ENCODE measurements at places on chromosomes 2 and 18.

- no peak for DNase-seq
Measured at GRCh38 chr18:31990823-31991222, 27.8 kb upstream of the RNF125 start.

DNA sequence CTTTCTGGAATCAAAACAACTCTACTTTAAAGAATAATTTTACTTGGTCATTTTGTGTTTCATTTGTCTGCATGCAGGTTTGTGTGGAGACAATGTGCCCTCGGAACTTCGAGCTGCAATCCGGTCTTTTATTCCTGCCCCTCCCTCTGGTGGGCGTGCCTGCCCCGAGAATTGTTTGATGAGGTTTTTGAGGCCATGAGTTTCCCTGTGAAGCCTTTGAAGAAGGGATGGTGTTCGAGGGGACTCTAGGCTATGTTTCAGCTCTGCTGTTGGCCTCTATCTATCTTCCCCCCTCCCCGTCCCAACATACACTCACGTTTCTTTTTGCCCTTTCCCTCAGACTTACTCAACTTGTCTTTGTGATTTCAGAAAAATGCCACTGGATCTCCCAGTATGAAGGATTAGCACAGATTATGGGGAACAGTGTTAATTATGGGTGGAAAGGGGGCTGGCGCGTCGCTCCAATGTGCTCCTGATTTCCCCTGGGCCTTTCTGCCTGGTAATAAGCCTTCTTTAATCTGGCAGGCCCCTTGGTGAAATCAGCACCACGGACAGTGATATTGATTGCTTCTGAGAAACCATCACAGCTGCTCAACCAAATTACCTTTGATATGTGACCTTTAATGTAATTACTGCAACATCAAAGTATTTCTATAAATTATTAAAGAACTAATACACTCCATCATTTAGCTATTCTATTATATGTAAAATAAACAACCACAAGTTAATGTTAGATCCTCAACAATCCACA lies 82.2 kb downstream of the CELF4 start:
- no peak for DNase-seq

DNA sequence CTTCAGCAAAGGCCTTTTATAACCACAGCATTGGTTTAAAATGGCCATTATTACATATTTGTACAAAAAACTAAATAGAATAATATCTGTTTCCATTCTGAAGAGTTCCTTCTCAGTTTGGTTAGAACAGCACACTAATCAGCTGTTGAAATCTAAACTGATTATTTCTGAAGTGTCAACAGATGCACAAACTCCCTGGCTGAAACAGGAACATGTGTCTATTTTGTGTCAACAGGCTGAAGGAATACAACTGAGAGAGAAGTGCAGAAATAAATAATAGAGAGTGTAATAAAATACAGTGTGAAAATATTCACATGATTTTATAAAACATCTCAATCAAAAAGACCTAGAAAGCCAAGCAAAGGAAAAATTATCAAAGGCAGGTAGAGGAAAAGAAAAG lies 29.7 kb downstream of the IKZF2 start:
- DNase-seq = no peak

DNA sequence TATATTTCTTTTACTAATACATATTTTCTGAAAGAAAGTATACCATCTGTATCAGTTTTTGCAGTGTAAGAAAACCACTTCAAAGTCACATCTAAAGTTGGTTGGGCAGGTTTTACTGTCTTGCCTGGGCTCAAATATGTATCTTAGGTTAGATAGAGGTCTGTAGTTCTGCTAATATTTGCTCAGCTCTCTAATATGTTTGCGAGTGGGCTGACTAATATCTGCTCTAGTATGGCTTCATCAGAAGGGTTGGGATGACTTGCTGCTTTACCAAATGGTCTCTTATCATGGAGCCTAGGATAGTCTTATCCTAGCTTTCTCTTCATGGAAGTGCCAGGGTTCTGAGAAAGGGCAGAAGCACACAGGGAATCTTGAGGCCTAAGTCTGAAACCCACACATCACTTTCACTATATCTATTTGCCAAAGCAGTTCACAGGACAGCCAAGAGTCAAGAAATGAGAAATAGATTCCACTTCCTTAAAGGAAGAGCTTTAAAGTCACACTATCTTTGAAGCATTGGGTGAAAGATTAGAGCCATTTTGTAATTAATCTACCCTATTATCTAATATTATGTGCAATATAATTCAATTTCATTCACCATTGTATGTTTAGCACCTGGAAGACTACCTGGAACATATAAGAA lies 610.0 kb downstream of the KCNJ3 start:
- DNase-seq = no peak

GRCh38 chr2:42558827-42559226 lies 9.6 kb upstream of the MTA3 start:
- DNase-seq = no peak

- DNase-seq = no peak
Measured at GRCh38 chr18:67730886-67731285, 214.4 kb upstream of the DSEL start.

DNA sequence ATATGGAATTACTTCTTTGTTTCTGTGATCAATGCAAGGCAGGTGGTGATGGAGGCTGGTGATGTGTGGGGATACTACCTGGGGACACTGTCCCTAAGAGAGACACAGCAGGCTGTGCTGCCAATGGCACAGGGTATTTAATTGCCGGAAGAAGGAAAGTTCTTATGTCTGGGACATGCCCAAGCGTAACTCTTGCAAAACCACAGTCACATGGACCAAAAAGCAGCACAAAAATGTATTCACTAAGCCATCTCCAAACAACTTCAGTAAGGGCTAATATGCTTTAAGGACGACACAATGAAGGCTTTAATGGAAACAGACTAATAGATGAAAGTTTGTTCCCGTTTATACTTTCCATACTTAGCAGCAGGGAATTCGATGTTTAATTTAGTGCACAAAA lies 49.7 kb upstream of the AP1S3 start:
- DNase-seq = no peak

GRCh38 chr2:133765658-133766057 lies 197.4 kb upstream of the NCKAP5 start:
- no peak for DNase-seq

GRCh38 chr2:27569398-27569797 lies 13.4 kb upstream of the ZNF512 start:
- DNase-seq = no peak

DNA sequence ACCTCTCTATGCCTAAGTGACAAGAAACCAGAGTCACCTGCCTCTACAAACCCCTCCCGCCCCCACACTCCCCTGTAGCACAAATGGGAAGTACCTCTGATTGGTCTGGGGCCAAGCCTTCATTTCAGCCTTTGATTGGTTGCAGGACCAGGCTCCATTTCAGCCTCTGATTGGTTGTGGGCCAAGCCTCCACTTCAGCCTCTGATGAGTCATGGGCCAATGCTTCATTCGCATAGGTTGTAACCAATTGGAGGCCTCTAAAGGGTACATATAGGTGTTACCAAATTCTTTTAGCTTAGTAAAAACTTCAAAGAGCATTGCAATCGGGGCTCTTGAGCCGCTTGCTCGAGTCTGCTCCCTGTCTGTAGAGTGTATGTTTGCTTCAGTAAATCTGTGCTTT lies 25.0 kb downstream of the CCDC102B start:
- DNase-seq = no peak

GRCh38 chr2:29373870-29374269 lies 258.7 kb downstream of the CLIP4 start:
- no peak for DNase-seq

GRCh38 chr18:56522816-56523215 lies 115.6 kb downstream of the TXNL1 start:
- DNase-seq = no peak

GRCh38 chr2:141316103-141316502 lies 814.7 kb downstream of the LRP1B start:
- no peak for DNase-seq

DNA sequence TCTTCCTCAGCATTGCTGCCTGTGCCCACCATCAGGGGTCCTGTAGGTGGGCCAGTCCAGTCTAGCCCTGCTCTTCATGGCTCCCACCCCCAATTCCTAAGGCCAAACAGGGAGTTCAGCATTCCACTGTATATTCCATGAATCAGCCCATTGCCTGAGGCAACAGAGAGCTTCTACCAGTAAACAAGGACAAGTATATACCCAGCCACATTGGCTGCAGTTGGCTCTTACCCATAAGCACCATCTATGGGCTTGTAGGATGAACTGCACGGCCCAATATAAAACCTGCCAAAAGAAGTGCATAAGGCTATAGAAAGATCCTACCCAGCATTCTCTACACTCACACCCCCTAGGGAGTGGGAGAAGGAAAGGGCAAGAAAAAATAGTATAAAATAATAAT lies 95.1 kb upstream of the SALL3 start:
- no peak for DNase-seq

DNA sequence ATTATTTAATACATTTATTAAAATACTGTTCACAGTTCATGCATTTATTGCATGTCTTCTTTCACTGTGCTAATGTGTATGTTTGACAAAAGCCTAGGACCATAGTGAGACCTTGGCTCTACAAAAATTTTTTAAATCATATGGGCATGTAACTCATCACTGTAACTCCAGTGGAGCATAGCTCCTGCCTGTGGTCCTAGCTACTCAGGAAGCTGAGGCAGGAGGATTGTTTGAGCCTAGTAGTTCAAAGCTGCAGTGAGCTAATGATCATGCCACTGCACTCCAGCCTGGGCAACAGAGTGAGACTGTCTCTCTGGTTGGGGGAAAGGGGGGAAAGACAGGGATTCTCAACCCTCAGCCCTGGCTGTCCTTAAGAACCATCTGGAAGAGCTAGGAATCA lies 137.8 kb downstream of the PRKCE start:
- no peak for DNase-seq

GRCh38 chr18:58844871-58845270 lies 19.8 kb upstream of the ZNF532 start:
- DNase-seq = no peak

- DNase-seq = no peak
Measured at GRCh38 chr2:48345176-48345575, 184.8 kb upstream of the STON1 start.

DNA sequence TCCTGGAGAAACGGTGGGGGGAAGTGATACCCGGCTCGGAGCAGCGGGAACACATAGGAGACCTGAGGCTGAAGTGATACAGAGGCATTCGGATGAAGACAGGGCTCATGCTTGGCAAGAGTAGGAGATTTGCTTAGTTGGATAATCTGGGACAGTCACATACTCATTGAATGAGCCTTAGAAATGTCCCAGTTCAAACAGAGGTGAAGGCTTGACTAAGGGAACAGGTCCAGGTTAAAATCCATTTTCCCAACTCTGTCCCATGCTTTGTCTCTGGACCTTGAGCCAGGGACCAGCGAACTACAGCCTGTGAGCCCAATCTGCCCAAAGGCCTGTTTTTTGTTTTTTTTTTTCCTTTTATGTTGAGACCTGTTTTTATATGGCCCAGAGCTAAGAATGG lies 1.3 kb downstream of the UGT1A6 start:
- DNase-seq = no peak

GRCh38 chr2:166091439-166091838 lies 36.4 kb downstream of the SCN1A start:
- DNase-seq = peak; percentile 10

DNA sequence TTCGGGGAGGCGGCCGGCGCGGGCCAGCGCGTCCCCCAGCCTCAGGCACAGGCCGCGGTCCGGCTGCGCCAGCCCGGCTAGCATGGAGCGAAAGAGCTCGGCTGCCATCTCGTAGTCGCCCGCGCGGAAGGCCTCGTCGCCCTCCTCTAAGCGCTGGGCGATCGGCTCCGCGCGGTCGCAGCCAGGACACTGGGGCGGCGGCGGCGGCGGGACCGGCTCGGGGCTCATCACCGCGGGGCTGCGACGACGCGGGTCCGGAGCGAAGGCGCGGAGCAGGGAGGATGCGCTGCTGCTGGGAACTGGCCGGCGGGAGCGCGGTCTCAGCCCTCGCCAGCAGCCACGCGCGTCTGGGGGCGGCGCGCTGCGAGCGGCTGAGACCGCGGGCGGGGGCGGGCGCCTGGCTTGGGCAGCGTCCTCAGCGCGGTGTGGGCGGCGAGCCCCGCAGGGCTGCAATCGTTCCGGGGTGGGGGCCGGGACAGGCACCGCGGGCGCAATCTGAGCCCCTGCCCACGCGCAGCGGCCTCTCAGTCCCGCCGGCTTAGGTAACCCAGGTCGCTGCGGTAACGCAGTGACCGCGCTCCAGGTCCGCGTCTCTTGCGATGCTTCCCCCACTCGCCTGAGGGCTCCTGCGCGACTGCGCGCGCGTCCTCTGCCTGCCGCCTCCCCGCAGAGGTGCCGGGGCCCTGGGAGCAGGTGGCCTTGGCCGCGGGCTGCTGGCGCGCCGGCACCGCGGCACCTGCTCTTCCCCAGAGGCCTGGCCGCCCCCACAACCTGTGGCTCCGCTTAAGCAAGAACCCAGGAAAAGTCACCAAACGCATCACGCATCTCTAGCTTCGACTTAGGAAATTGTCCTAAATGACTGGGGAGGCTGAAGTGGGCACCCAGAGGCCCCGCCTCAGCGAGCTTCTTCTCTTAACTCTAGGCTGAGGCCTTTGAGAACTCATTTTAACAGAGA lies at the start of gene LONRF2:
Gene LONRF2 (minus strand): TSS at position 636 of the 955 bp plus-strand sequence. CDS start 408 bp downstream, at position 228.
- DNase-seq = peak; percentile 24

DNA sequence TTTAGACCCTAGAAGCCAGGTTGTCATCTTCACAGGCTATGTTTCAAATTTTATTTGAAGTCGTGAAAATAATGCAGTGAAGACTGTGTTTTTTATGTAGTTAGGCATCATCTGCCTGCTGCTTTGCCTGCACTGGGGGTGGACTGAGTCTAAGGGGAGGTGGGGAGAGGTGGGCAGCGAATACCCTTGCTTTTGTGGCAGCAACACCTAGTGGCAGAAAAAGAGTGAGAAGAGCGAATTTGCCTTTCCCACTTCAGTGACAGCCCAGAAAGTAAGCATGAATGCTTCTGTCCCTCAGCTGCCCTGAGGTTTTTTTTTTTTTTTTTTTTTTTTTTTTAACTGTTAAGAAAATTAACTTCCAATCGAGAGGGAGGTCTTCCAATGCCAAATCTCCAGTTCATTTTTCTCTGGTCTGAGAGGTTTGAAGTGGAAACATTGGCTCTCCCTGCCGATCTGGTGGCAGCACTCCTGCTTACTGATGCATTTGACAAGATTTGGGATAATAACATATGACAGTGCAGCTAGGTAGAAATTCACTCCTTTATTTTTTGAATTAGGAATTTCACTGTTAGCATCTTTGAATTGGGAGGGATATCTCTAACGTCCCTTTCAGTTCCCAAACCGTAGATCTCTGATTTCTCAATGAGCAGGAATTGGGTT lies 60.3 kb upstream of the LYPD6B start:
- DNase-seq = no peak

GRCh38 chr2:19671916-19672315 lies 229.9 kb downstream of the TTC32 start:
- DNase-seq = no peak

All from SHP77 (cell line).